Astrocyte of the cerebellum (primary cell): ENCODE measurements at places on chromosomes 1 and 21.
A peak's percentile ranks its signal among the peaks of the same experiment; 100 is the strongest.

DNA sequence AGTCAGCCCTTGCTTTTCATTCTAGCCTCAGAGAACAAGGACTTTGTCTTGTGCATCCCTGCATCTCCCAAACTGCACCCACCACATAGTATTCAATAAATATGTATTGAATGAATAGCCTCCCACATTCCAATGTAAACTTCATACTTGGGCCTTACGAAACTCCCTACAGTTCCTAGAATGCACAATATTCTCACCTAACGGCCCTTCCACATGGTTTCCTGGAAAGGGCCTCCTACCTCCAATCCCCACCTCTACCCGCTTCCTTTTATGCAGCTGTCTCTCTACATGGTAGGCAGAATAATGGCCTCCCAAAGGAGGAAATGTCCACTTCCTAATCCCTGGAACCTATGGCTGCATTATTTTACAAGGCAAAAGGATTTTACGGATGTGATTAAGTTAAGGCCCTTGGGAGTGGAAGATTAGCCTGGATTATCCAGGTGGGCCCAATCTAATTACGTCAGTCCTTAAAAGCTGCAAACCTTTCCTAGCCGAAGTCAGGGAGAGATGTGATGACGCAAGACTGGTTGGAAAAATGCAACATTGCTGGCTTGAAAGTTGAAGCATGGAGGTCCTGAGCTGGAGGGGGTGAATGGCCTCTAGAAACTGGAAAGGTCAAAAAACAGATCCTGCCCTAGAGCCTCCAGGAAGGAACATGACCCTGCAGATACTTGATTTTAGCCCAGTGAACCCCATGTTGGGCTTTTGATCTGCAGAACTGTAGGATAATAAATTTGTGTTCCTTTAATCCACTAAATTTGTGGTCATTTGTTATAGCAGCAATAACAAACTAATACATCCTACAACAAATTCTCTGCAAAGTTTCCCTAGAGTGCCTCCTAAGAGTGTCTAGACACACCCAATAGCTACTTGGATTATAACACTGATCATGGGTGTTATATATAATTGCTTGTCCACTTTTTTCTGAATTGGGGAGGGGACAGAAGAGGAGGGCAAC is 5.2 kb upstream of the PIK3C2B start:
- no peak for DNase-seq

DNA sequence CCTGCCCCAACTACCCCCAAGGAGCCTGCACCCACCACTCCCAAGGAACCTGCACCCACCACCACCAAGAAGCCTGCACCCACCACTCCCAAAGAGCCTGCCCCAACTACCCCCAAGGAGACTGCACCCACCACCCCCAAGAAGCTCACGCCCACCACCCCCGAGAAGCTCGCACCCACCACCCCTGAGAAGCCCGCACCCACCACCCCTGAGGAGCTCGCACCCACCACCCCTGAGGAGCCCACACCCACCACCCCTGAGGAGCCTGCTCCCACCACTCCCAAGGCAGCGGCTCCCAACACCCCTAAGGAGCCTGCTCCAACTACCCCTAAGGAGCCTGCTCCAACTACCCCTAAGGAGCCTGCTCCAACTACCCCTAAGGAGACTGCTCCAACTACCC is 67.6 kb downstream of the TPR start:
- DNase-seq, result no peak

GRCh38 chr1:83844546-83844945 is 154.4 kb downstream of the TTLL7 start:
- DNase-seq, result no peak

DNA sequence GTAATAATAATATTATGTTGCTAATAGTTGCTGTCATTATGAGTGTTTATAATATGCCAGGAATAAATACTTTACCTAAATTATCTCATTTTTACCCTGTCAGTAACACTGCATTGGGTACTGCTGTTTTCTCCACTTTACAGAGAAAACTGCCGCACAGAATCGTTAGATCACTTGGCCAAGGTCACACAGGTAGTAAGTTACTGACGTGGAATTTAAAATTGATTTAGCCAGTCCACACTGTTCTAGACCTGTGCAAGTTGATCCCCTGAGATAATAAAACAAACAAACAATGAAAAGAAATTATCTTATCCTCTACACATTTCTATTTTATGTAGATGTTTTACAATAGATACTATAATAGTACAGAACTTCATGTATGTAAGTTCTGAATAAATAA is 174.1 kb downstream of the ROR1 start:
- no peak for DNase-seq

- peak; percentile 9 for DNase-seq
Observed at GRCh38 chr1:50023292-50024159, at the start of gene AGBL4. AGBL4 (minus strand) TSS chr1:50023954.

GRCh38 chr1:228240411-228241240 is 32.8 kb downstream of the OBSCN start:
- DNase-seq, result no peak

GRCh38 chr1:1614204-1614953 is 921 bp upstream of the MIB2 start:
- DNase-seq, result no peak

- no peak for DNase-seq
Observed at GRCh38 chr1:164641353-164641730, 82.4 kb downstream of the PBX1 start.

DNA sequence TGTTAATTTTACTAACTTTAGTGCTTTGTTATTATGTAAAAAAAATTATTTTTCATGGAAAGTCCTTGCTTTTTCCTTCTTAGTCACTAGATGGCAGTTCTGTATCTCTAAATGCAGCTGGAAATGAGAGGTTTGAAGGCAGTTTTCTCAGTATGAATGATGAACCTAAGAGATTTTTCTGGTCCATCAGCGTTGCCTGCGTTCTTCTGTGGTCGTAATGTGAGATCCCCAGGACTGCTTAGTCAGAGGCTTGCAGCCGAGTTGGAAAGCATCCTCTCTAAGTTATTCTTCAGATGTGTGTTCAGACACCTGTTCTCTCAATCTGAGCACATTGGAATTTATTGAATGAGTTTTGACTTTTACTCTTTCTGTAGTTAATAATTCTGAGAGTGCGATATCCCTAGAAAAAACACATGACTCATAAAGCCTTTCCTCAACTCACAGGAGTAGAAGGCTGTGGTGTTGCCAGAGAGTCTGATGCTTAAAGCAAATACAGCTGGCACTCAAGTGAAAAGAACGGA is 99.3 kb downstream of the FMN2 start:
- peak; percentile 99 for DNase-seq

DNA sequence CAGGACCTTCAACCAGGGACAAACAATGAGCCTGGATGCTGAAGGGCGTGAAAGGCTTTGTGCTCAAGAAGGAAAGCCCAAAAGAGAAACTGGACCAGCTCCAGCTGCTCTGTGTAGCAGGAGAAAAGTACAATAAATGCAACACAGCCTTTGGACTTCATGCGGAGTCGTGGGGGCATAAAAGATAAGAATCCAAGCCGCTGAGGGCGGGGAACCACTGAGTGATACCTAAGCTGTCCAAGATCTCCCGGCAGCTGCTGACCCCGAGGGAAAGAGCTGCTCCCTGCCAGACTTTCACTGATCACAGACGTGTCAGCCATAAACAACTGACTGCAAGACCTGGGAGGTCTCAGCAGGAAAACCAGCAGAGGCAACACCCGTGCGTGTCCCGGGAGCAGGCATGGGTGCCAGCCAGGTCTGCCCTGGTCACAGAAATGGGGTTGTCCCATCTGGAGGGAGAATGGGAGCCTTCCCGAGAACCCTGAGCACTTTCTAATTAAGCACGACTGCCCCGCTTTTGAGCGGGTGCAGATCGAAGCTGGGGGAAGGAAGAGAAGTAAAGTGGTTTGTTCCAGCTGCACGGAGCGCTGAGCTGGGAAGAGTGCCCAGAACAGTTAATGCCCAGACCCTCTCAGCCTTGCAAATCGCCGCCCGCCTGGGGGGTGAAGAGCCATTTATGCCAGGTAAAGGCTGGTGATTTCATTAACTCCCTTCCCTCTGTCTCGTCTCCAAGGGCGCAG is 68.3 kb upstream of the TARDBP start:
- DNase-seq, result peak; percentile 42

DNA sequence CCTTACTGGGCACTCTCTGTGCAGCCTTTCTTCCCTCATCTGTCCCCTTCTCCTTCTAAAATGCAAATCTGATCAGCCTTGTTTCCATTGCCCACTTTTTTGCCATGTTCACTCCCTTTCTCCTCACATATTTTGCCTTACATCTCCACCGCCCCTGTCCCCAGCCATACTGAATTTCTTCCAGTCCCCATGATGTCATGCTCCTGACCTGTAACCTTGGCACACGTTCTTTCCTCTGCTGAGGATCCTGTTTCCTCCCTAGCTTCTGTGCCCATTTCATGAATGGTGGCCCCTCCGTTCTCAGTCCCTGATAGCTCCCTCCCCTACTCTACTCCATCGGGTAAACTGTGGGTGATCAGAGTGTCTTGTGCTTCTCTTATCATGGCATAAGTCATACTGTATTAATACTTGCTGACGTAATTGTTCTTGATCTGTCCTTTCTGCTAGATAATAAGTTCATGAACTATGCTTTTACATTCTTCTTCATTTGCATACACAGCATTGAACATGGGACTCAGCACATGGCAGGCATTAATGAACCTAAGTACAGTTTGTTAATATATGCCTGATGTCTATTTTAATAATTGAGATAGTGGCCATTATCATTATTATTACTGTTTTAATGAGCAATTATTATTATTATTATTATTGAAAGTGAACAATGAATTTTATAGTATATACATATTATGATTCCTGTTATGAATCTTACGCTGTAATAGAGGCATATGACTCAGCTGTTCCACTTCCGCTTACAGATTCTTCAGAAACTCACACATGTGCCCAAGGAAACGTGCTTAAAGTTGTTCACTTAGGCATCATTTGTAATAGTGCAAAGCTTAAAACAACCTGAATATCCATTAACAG is 28.5 kb downstream of the MAP3K21 start:
- no peak for DNase-seq

- no peak for DNase-seq
Observed at GRCh38 chr1:57218487-57219079, 205.3 kb downstream of the DAB1 start.

DNA sequence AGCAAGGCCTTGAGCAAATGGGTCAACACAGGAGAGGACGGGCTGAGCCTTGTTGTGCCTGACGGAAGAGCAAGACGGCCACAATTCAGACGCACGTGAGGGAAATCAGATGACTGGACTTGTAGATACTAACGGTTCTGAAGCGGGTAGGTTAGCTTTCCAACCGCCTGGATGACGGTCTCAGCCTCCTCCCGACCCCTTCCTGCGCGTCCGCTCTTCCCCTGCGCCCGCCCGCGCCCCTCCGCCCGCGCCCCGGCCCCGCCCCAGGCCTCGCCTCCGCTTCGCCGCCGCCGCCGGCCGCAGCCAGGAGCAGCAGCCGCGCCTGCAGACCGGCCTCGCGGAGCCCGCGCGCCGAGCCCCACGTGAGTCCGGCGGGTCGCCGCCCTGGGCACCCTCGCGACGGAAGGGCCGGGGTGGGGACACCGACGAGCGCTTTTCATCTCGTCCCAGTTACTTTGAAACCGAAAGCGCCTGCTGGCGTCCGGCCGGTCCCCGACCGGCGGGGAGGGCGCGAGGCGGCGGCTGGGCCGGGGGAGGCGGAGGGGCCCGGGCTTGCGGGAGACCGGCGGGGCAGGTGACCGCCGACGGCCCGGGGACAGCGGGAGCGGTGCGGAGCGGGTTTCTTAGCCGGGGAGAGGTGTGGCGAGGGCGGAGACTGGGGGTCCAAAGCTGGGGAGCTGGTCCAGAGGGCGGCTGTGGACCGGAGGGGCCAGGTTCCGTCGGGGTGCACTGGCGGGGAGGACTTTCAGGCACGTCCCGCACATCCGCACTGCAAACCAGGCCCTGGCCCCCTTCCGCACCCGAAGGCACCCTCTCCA is at the start of gene TRAF5:
Gene TRAF5 (plus strand): TSS at position 306 of the 818 bp plus-strand sequence. CDS start 26,407 bp downstream, outside the sequence.
- DNase-seq, result no peak

- no peak for DNase-seq
Observed at GRCh38 chr1:238005116-238005515, 114.4 kb upstream of the ZP4 start.

DNA sequence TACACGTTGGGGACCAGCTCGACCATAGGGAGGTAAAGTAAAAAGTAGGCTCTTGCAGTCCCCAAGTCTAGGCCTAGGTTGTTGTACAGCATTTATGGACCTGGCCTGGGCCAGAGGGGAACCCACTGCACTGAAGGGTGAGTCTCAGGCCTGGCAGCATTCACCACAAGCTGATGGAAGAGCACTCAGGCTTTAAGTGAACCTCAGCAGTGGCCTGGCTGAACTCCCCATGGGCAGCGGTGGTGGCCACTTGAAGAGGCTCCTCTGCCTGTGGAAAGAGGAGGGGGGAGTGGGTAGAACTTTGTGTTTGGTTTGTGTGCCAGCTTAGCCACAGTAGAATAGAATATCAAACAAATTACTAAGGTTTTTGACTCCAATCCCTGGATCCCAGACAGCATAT is 176.2 kb upstream of the PRMT6 start:
- DNase-seq, result no peak

- no peak for DNase-seq
Observed at GRCh38 chr1:89453123-89453972, 71.3 kb upstream of the LRRC8B start.

- DNase-seq, result no peak
Observed at GRCh38 chr1:51850420-51851223, 27.9 kb downstream of the NRDC start.

DNA sequence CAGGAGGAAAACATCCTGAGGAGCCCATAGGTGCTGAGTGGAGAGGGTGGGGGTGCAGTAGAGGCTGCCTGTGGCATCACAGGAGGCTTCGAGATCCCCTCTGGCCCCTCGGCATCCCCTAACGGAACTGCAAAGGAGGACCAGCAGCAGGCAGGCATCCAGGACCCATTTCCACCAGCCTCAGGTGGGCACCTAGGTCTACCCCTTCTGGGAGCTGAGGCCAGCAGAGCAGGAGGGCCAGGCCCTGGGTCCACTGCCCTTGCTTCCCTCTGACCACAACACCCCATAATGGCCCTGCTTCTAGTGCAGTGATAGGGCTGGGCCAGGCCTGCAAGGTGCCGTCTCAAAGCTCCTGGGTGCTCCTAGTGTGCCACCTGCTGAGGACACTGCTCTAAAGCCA is 723.0 kb downstream of the PTPRU start:
- no peak for DNase-seq

DNA sequence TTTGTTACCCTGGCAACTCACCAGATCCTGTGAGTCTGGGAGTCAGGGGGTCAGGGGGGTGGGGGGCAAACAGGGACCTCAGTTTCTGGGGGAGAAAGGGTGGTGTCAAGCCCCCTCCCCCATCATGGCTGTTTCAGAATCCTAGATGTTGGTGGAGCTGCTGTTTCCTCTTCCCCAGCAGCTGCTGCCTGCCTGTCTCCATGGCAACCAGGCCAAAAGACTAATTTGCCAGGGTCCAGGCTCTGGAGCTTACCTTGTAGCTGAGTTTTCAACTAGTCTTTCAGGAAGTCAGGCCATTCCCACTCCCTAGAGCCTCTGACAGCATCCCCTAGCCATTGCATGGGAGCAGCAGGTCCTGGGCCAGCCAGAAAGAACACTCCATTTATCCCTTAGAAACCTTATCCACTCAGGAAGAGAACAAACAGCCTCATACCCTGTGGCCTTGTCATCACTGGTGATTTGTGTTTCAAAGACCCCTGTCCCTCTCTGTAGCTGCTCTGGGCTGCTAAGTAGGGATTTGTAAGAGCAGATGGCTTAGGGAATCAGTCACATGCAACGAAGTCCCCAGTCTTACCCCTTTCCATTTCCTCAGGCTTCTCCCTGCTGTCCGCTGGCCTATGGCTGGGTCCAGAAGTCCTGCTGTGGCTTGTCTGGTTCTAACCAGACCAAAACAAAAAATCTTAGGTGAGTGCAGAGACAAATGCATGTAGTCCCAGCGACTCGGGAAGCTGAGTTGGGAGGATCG is 21.5 kb upstream of the STMN1 start:
- DNase-seq, result no peak
